ENCODE measurements at places on chromosomes 1 and 21.

- no peak for DNase-seq
Observed at GRCh38 chr1:168583571-168583970, 7.2 kb downstream of the XCL1 start.

- no peak for DNase-seq
Observed at GRCh38 chr1:43367026-43367903, 546 bp downstream of the ELOVL1 start.

DNA sequence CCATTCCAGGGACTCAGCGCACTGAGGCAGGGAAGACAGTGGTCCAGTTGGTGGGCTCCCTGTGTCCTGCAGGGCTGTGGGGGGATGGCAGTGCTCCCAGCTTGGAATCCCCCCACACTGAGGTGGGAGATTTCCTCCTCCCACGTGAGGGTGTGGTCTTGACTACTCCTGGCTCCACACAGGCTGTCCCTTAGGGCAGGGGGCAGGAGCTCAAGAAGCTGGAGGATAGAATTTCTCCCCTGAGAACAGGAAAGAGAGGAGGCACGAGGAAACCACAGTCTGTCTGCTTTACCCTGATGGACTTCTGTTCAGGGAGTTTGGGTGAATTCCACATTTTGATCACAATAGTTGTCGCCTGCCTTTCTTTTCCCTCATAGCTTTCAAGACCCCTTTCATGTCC is 62.1 kb downstream of the CACNA1E start:
- DNase-seq = no peak

DNA sequence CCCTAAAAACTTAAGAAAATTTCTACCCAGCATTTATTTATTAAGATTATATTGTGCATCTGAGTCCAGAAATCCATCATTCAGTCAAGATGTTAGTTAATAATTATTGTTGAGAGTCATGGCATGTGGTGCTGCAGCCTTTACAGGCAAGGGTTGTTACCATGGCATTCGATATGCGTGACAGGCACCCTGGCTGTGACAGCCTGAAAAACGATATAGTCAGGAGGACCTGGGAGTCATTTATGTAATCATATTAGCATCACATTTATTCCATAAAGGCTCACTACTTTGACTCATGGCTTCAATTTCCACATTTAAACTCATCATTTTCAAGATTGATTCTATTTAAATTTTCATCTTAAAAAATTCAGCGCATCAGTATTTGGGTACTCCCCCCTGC is 68.0 kb downstream of the CACHD1 start:
- no peak for DNase-seq

DNA sequence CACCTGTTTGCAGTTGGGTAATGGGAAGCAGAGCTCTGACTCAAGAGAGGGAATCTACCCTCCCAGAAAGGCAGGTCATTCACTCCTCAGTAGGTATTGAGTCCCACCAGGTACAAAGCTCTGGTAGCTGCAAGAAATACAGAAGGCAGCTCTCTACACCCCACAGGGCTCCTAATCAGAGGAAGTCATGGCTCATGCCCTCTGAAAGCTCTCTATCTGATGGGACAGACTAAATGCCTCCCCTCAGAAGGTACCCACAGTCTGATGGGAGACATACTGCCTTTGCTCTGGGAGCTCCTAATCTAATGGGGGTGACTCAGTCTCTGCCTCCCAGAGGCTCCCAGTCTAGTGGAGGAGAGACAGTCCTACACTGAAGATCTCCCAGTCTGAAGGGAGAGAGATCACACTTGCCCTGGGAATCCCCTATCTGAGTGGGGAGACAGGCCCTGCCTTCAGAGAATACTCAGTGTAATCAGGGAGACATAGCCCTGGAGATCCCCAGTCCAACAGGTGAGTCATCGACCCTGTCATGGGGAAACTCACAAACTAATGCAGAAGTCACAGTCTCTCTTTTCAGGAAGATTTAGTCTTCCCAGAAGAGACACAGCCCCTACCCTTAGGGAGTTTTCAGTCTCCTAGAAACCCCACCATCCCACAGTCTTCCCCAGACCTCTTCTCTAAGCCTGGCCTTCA is 23.7 kb downstream of the CAMK1G start:
- no peak for DNase-seq

GRCh38 chr1:107443027-107443426 is 302.2 kb downstream of the NTNG1 start:
- DNase-seq = no peak

DNA sequence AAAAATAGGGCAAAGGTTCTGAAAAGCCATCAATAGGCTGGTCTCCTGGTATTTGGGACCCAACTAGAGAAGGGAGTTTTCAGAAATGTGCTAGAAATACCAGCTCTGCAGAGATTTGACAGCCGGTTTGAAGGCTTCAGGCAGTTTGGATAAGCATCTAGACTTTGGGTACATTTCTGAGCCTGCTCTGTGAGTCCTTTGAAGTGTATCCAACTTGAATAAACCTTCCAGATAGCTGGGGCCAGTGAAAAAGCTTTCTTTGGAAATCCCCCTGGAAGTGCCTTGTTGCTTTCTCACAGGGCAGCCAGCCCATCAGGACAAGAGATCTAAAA is 6.4 kb upstream of the PEF1 start:
- DNase-seq = no peak
